ENCODE measurements at places on chromosomes 2 and 18.

GRCh38 chr2:74505448-74506246 lies 1.8 kb downstream of the PCGF1 start:
- DNase-seq: no peak

- DNase-seq: no peak
Observed at GRCh38 chr2:12287220-12287751, 429.4 kb upstream of the TRIB2 start.

- no peak for DNase-seq
Observed at GRCh38 chr2:123514613-123515207, 510.4 kb upstream of the CNTNAP5 start.

- no peak for DNase-seq
Observed at GRCh38 chr2:3885629-3886628, 182.6 kb downstream of the DCDC2C start.

DNA sequence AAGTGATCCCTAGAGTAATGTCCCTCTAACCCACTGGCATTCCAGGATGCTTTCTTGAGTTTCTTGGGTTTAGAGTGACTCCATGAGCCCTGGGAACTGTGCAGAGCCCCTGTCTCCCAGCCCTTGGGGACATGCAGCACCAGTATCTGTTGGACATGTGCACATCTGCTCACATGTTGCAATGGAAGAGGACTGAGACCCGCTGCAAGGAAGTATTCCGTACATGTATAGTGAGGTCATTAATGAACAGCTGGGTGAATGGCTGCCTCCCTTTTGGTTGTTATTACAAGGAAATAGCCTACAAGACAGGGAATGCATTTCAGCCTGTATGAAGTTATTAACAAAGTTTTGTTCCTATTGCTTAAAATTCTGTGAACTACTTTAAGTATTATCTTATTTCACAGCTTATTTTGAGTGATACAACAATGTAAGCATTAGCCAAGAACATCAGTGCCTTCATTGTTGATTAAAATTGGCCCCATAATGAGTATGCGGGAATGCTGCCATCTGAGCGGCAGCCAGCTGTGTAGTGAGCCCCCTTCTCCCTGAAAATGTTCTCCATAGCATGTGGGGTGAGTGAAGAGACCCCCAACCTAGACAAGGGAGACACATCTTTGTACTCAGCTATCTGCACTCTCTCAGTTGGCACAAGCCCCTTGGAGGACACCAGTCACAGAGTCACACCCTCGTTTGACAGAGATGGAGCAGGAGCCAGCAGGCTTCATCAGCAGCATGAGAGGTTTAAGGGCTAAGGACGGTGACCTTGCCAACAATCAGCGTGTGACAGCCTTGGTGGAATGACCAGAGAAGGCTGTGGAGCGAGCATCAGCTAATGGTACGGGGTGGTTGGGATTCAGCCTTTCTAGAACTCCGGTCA lies 87.4 kb downstream of the FAM210A start:
- no peak for DNase-seq

GRCh38 chr2:216774620-216775019 lies 79.3 kb upstream of the IGFBP5 start:
- no peak for DNase-seq

- DNase-seq: no peak
Observed at GRCh38 chr2:142841788-142842187, 35.7 kb upstream of the KYNU start.

DNA sequence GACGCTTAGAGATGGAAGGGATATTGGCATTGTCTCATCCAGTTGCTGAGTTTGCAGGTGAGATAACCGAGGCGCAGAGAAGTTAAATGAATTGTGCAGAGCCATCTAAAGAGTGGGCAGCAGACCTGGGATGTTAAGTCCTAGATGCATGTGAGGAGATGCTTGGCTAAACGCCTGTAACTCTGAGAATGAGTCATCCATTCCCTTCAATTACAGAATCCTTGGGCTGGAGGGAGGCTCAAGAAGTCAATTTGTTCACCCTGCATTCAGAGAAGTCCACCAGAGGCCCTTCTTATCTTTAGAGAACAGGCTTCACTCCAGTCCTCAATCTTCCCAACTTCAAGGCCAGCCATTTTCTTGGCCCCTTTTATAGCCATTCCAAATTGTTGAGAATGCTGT lies 1.6 kb downstream of the EHD3 start:
- DNase-seq: no peak

- DNase-seq: no peak
Observed at GRCh38 chr18:69031571-69031970, 233.7 kb downstream of the CCDC102B start.

DNA sequence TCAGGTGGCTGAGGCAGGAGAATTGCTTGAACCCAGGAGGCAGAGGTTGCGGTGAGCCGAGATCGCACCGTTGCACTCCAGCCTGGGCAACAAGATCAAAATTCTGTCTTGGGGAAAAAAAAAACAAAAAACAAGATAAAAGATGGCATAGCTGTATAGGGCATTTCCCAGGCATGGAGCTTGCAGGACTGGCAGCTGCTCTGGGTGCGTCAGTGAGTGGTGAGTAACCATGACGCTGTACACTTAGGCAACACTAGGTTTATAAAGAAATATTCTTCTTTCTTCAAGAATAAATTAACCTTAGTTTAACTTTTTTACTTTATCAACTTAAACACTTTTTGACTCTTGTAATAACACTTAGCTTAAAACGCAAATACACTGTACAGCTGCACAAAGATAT lies 15.4 kb downstream of the TGOLN2 start:
- DNase-seq: no peak

- no peak for DNase-seq
Observed at GRCh38 chr2:176508984-176509740, 239.9 kb downstream of the MTX2 start.

GRCh38 chr2:17355608-17356329 lies 162.5 kb downstream of the RAD51AP2 start:
- DNase-seq: no peak

- DNase-seq: no peak
Observed at GRCh38 chr2:157871415-157871814, 4.7 kb downstream of the ACVR1 start.

- DNase-seq: no peak
Observed at GRCh38 chr18:59150236-59150635, 10.6 kb downstream of the SEC11C start.

GRCh38 chr18:28208712-28209265 lies 31.9 kb upstream of the CDH2 start:
- no peak for DNase-seq

DNA sequence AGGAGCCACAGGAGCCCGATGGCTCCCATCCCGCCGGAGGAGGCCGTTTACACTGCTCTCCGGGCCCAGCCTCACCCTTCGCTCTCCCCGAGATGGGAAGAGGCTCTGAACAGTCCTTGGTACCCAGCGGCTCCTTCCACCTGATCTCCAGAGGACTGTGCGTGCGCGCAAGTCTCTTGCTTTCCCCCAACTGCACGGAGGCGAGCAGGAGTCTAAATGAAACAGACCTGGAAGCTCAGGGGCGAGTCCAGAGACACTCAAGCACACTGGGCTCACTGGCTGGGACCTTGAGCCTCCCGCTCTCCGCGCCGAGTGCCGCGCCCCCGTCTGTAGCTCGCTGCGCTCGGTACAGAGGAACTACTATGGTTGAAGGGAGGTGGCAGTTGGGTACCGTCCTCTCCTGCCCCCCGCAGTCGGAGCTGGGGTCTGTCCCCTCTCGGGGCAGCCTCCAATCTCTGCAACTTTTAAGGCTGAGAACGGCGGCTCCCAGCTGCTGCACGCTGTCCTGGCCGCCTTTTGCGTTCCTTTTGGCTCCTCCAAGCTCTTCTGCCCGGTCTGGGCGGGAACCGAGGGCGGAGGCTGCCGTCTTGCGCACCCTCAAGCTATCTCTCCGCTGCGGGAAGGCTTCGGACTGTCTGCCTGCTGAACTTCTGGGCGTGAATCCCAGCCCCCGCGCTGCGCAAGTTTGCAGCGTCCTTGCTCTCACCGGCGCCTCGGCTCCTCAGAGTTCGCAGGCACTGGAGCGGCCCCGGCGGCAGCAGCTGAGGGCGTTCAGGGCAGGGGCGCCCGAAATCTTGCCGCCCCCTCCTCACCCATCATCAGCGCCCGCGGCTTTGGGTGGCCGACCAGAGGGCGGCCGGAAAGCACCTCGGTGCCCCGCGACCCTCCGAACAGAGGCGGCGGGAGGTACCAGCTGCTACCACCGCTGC lies 491 bp downstream of the ALK start:
- DNase-seq: no peak

DNA sequence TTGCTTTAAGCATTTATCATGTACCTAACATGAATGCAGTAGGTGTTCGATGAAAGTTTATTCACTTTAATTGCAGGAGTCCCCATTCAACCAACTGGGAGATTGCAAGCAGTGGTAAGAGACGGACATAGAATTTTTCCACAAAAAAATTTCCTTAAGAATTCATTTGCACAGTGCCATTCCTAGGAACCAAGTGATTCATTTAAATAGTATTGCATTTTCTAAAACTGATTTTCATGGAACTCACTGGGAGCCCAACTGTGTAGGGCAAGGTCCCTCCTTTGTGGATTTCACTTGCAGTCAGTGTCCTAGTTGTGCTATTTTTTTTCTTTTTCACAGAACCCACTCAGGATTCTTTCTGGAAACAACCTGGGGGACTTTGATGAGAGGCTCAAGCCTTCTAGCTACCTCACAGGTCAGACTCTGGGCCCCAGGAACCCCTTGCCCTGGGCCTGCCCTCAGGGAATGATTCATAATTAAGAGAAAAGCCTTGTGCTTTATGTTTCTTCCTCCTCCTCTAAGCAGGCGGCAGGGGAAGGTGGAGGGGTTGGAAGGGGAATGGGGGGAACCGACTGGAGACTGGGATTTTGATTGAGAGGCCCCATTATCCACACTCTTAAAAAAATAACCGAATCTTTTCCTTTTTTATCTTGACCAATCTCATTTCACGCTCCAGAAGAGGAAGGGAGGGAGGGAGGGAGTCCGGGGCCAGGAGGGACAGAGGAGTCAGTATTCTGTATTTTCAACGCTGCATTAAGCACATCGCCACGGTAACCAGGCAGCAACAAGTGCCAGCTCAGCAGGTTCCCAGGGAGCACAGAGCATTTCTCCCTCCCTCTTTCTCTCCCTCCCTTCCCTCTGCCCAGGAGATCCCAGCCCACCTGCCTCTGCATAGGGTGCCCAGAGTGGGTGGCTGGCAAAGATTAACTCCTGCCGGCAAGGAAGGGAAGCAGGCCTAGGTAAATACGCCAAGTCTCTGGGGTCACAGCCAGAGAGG lies 51.8 kb downstream of the PSD4 start:
- DNase-seq: no peak

DNA sequence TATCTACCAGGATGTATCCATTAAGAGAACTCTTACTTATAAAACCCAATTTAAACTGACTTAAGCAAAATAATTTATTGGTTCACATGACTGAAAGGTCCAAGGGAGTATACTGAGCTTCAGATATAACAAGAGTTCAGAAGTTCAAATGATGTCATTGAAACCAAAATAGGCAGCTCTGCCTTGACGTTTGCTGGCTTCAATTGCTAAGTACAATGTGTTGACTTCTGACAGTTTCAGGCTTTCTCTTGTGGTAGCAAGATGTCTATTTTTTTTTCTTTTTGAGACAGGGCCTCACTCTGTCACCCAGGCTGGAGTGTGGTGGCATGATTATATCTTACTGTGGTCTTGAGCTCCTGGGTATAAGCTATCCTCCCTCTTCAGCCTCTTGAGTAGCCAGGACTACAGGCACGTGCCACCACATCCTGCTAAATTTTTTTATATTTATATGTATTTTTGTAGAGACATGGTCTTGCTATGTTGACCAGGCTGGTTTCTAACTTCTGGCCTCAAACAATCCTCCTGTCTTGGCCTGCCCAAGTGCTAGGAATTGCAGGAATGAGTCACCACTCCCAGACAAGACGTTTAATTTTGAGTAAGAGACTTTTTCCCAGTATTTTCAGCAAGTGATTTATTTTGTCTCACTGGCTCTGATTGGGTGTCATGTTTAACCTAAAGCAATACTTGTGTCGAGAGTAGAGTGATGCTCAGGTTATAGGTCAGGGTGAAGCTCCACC lies 184.8 kb downstream of the NR4A2 start:
- no peak for DNase-seq

DNA sequence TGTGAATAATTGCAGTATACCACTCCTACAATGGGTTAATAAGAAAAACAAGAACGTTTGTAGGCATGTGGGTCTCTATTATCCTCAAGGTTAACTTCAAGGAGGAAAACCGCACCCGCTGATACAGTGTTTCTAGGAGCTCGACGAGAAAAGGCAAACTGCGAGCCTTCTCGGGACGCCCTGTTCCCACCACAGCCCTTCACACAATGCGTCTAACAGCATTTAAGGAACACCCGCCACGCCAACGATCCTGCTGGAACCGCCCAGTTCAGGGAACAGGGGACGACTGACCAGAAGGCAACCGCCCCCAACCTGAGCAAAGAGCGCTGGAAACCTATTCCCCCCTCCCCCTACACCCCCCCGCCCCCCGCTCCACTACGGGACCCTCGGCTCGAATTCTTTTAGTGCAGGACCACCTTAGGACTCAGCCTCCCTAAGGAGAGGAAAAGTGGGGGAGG lies 710 bp upstream of the TMSB10 start:
- DNase-seq: no peak

- no peak for DNase-seq
Observed at GRCh38 chr2:8255448-8255800, 426.4 kb upstream of the ID2 start.

DNA sequence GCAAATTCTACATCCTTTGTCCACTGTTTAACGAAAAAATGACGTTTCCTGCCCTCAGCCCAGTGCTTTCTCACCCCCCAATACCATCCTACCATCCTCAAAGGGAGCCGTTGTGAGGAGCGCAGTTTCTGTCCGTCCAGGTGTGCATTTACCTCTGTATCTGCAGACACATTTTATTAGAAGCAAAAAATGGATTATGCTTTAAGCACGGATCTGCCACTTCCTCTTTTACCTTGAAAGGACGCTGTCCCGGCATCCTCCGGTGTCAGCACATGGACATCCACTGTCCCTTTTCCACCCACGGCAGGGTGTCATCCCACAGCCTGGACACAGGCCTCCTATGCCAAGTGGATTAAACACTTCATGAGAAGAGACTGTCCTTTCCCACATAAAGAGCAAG lies 7.2 kb upstream of the MAL start:
- no peak for DNase-seq

- no peak for DNase-seq
Observed at GRCh38 chr2:165720511-165720910, 73.5 kb downstream of the GALNT3 start.

DNA sequence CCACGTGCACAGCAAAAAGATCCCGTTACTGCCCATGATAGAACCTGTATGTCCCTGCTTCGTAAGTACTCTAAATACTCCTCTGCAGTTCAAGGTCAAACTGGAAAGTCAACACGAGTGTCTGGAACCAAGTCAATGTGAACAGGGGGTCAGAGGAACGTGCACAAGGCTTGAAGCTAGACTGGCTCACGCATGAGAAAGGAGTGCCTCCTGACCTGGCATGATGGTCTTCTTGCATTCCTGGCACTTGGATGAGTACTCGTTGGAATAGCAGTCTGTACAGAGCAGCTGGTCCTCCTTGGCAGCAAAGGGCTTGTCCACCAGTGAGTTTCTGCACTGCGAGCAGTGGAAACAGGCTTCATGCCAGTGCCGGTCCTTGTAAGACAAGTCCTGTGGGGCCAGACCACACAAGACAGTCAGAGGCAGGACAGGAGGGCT lies 25.5 kb downstream of the FHL2 start:
- DNase-seq: no peak

- no peak for DNase-seq
Observed at GRCh38 chr2:156434461-156435291, 1.5 kb upstream of the GPD2 start.
